ENCODE measurements at places on chromosomes 12 and 14.
A peak's percentile ranks its signal among the peaks of the same experiment; 100 is the strongest.

DNA sequence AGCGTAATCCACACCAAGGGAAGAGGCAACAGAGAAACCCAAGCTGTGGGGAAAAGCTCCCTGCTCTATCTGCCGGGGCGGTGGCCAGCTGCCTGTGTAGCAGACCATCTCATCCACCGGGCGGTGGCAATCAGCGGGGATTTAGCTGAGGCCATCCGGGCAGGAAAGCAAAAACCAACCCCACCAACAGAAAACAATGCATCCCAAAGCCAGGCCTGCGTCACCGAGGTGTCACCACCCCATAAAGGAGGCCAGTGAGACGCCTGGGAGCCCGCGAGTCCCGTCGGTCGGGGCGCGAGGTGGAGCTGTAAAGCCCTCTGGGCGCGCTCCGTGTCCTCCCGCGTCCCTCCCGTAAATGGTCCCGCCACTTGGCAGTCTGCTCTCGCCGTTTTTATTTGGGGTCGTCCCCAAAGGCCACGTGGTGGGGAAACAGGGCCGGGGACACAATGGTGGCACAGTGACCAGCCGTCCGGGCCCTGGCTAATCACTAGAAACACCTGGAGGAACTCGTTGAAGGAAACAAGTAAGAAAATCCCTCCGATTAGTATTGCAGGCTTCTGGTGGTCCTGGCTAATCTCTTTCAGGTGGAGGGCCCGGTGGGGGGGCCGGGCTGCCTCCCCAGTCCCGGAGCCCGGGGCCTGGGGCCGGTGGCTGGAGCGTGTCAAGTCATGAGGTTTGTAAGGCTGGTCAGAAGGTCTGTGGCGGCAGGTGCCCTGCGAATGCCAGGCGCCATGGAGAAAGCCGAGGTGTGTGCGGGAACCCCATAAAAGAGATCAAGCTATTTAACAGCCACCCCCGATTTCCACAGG, 94.7 kb upstream of the GSC start:
- DNase-seq = no peak

DNA sequence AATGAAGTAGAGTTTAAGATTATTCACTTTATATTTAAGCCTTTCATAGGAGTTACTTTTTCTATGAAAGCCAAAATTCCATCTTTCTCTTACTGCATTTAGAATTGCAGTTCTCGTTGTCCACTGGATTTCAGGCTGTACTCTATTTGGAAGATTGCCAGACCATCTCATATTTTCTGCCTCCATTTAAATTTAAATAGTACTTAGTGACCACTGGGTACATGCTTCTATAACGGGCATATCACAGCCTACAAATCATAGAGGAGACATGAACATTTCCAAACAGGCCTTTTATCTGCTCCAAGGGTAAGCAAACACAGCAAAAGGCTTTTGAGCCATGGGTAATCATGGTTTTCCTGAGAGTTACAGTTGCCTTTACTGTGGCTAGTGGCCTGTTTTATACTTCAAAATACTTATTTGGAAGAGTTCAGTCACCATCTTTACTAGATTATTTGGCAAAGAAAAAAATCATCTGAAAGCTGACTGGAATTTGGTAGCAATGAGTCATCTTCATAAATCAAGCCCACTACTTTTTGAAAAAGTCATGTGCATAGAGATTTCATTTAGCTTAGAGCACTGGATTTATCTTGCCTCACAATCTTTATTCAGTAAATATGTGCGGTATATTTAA, 15.7 kb downstream of the ANO6 start:
- peak; percentile 82 for DNase-seq

GRCh38 chr12:99917711-99918402, 66.9 kb downstream of the ANKS1B start:
- DNase-seq = no peak

- peak; percentile 95 for DNase-seq
Observed at GRCh38 chr12:94761559-94761958, 111.2 kb upstream of the TMCC3 start.

DNA sequence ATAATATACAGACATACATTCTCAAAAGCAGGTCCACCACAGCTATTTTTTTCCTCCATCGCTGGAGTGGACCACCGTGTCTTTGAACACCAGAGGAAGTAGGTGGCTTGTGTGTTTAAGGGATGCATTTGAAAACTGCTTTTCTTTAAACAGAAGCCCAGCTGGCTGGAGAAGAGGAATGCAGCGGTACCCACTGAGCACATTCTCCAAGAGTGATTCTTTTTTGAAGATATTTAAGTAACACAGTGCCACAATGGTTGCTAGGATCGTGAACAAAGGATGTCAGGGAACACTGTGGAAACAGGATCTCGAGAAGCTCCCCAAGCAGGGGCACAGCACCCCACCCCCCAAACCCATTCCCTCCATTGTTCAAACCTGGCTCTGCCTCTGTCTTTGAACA, 286.6 kb upstream of the PWP1 start:
- DNase-seq = peak; percentile 26

DNA sequence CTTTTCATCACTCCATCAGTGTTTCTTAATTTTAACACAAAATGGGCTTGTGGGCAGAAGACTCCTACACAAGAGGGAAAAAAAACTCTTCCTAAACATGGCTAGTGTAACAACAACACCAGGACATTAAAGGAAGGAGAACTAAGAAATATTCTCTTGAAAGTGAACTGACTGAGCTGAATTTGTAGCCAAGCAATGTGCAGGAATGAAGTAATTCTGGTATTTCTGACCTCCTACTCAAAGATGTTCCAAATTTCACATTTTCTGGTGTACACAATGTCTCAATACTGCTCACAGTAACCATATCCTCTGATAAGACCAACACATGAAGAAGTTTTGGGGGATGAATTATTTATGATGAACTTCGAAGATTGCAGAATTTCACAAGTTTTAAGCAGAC, 357.3 kb downstream of the DUSP6 start:
- DNase-seq = peak; percentile 80

GRCh38 chr12:28909291-28909690, 239.8 kb upstream of the FAR2 start:
- DNase-seq = no peak

- DNase-seq = peak; percentile 41
Observed at GRCh38 chr14:69873877-69874780, 5.1 kb upstream of the SMOC1 start.

- no peak for DNase-seq
Observed at GRCh38 chr12:57239587-57240065, 10.1 kb downstream of the SHMT2 start.

- DNase-seq = no peak
Observed at GRCh38 chr14:95026851-95027463, 130.4 kb downstream of the DICER1 start.

GRCh38 chr14:23589606-23590005, 11.0 kb upstream of the JPH4 start:
- no peak for DNase-seq

GRCh38 chr14:79027138-79027537, 857.0 kb downstream of the NRXN3 start:
- DNase-seq = no peak

DNA sequence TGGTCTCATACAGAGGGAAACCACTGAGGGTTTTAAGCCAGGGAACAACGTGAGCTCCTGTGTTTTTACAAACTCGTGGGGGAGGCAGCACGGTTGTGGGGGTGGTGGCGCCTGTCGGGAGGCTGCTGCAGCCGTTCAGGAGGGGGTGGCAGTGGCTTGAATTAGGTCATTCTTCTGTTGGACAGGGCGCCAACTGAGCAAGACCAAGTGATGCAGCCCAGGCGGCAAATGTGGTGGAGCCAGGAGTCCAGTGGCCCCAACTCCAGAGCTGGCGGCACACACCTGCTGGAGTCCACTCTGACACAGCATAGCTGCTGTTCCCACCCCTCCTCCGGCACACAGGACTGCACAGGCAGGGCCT, 27.8 kb downstream of the FBRSL1 start:
- no peak for DNase-seq

DNA sequence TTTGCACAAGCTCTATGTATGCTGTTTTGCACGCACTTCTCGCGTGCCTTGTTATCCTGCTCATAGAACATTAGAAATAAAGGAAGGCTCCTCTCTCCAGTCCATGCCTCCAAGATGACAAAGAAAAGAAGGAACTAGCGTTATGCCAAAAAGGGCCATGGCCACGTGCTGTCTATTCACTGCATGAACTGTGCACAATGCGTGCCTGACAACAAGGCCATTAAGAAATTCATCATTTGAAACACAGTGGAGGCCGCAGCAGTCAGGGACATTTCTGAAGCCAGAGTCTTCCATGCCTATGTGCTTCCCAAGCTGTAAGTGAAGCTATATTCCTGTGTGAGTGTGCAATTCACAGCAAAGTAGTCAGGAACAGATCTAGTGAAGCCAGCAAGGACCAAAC, 22.2 kb upstream of the PRMT8 start:
- DNase-seq = no peak

DNA sequence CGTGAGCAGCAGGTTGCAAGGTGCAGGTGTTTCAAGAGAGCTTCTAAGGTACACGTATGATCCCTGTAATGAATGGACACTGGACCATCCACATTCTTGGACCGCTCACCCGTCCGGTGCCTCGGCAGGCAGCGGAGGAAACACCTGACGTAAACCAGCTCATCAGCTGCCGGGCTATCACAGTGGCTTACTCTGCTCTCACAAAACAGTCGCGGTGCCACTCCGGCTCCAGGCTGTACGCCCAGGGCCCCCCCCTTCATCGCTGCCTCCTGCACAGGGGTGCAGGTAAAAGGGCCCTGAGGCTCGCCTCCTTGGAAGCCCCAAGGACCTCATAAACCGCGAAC, 436 bp downstream of the VPS33A start:
- DNase-seq = peak; percentile 21

Data from amniotic epithelial cell (primary cell).